ENCODE measurements at places on chromosomes 5 and 9.
A peak's percentile ranks its signal among the peaks of the same experiment; 100 is the strongest.

DNA sequence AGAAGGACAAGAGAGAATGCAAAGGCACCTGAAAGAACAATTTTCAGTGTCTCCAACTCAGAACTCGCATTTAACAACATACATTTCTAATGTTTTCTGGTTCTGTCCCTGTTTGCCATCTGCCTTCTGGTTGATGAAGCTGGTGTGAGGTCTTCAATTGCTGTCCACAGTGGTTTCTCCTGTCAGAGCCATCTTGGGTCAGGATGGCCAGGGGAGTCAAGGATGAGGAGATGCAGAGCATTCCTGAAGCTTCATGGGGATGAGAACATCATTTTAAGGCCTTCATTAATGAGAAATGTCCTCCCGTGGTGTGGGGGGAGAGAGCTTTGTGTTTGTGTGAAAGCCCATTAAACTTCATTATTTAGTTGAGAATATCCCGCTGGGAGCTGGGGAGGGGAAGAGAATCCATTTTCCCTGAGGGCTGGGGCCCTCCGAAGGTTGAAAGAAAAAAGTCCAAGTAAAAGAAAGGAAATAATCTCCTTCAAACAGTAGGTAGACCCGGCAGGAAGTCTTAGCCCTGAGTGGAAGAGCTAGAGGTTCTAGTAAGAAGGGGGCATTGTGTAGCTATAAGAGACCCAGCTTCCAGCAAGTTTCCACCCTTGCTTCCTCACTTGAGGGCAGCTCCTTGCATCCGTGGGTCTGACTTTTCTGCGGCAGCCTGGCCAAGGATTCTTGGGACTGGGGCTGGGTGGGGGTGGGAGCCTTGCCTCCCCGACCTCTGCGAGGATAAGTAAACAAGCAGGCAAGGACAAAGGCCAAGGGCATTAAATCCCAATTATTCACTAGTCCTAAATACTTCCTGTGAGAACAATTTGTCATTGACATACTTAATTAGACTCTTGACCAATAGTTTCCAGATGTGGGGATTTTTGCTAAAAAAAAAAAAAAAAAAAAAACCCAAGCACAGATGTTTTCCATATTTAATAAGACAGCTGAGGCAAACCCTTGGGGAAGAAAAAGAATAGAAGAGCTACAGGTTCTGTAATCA, 119.2 kb downstream of the MSX2 start:
- no peak for DNase-seq

- no peak for DNase-seq
Measured at GRCh38 chr9:114486205-114486963, 18.9 kb downstream of the WHRN start.

- peak; percentile 65 for DNase-seq
Measured at GRCh38 chr9:419571-420171, 205.0 kb downstream of the DOCK8 start.

- DNase-seq = no peak
Measured at GRCh38 chr9:128946571-128947276, 679 bp downstream of the DOLK start.
